ENCODE measurements at places on chromosomes 16 and 17.
A peak's percentile ranks its signal among the peaks of the same experiment; 100 is the strongest.

DNA sequence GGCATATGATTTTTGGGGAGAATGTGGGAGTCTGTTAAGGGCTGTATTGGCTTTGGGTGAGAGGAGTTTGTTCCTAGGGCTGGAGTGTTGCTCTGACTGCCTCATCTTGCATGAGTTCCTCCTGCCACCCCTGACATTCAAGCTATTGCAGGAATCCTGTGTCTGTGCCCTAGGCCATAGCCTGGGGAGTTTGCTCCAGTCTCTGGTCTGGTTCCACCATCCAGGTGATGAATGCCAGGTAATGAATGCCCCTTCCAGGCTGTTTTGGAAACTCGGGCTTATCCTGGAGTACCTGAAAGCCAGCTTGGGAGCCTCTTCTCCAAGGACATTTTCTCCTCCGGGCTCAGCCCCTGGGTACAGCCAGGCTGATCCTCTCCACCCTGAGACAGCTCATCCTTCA lies 117.0 kb upstream of the IRX3 start:
- no peak for DNase-seq

GRCh38 chr16:70612931-70613330 lies 33.4 kb upstream of the IL34 start:
- no peak for DNase-seq

GRCh38 chr17:41347869-41348760 lies 2.5 kb downstream of the KRT33A start:
- peak; percentile 8 for DNase-seq

GRCh38 chr17:17044846-17045561 lies 2.7 kb downstream of the MPRIP start:
- DNase-seq = no peak

- DNase-seq = no peak
Measured at GRCh38 chr16:2016407-2016922, 3.1 kb upstream of the NPW start.

- DNase-seq = no peak
Measured at GRCh38 chr16:87845807-87846619, 23.3 kb downstream of the SLC7A5 start.

- no peak for DNase-seq
Measured at GRCh38 chr17:77687417-77687816, 271.1 kb upstream of the TNRC6C start.

DNA sequence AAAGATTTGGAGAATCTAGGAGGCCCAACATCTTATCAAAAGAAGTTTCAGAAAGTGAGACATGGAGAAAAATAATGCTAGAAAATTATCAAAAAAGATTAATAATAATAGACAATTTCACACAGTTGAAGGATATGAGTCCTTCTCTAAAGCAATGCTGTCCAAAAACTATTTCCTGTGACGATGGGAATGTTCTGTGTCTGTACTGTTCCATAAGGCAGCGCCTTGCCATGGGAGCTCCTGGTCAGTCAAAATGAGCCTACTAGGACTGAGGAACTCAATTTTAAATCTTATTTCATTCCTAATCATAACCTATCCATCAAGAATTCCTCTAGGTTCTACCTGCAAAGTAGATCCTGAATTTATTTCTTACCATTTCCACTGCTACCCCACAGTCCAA lies 49.0 kb downstream of the CACNG1 start:
- no peak for DNase-seq

Data from RWPE1 (cell line).